ENCODE measurements at places on chromosomes 1 and 21.

GRCh38 chr1:38059635-38060250 lies 13.2 kb upstream of the POU3F1 start:
- DNase-seq = no peak

DNA sequence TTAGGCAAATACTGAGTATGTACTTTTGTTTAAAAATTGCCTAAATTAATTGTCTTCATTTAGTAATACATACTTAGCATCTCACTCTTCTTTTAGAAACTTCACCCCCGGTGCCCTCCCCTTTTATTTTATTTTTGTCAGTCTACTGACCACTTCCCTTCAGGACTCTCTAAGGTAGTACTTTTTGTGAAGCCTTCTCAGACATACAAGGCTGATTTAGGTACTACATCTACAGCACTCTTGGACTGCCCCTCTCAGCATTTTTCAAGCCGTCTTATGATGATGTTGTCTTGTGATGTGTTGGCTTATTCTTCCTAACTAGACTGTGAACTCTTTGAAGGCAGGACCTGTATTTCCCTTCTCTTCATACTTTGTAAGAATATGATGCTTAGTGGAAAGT lies 24.7 kb downstream of the RPS6KC1 start:
- DNase-seq = no peak

- no peak for DNase-seq
Observed at GRCh38 chr1:53334312-53334711, 6.4 kb upstream of the LRP8 start.

DNA sequence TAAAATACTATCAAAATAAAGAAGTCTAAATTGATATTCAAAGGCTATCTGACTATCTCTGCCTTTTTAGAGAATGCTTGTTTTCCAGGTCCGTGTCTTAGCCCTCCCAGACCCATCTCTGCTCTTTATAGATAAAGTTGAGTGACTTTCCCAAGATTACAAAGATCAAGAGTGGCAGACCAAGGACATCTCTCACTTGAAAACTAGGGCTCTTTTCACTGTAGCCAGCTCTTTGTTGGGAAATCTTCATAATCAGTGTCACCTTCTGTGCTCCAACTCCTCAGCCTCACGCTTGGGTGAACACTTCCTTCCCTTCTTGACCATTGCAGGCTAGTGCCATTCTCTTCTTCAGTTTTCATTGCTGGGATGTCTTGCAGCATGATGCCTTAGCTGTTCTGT lies 211.1 kb downstream of the PBX1 start:
- no peak for DNase-seq

DNA sequence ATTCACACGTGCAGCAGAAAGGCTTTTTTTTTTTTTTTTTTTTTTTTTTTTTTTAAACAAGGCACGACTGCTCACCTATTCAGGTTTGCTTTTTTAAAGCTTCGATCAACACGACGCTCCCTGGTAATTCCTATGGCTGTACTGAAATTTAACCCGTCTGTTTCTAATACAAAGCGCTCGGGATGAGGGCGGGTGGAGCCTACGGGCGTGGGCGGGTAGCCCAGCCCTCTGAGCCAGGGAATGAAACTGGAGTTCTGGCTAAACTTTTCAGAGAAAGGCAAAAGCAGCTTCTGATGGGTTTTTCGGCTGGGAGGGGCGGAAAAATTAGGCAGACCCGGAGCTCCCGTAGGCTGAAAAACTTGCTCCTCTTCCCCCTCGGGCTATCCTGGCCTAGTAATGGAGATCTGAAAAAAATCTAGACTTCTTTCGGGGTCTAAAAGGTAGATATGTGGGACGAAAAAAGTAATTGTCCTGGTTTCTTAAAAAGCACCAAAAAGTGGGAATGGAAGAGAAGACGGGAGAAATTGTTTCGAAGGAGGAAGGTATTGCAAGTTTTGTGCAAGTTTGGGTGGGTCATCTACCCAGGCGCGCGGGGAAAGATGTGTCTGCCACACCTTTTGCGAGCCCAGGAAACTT lies 7.4 kb downstream of the NR5A2 start:
- DNase-seq = peak; percentile 68

DNA sequence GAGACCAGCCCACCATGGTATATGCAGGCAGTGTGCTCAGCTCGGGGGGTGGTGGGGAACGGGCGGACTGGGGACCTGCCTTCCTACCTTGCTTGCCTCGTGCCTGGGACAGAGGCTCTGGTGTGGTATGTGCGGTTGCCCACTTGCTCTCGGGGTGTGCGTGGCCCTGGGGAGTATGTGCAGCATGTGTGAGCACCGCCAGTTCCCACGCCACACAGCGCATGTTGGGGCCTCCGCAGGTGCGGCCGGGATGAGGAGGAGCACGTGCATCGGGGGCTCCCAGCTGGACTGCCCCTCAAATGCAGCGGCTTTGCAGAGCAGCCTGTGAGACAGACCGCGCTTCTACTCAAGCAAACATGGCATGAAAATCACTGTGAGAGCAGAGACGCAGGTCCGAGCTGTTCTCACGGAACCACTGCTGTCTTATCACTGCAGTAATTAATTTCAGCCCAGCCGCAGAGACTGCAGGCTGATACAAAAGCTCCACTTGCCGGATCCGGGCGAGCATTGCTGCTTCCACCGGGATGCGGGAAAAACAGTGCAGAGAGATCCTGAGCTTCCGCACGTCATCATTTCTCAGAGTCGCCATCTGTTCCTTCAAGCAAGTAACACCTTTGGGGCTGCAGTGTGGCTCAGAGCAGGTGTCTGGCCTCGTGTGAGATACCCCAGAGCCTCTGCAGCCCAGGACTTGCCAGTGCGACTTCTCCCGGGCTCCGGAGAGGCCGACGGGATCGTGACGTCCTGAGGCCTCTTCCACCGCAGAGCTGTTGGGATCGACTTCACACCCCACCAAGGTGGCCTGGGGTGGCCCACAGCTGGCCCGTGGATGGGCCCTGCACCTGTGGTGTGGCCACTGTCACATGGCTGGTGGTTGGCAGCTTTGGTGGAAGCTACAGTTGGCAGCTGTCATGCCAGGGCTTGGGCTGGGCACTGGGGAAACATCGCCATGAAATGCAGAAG lies 92.6 kb upstream of the ACTRT2 start:
- DNase-seq = no peak

DNA sequence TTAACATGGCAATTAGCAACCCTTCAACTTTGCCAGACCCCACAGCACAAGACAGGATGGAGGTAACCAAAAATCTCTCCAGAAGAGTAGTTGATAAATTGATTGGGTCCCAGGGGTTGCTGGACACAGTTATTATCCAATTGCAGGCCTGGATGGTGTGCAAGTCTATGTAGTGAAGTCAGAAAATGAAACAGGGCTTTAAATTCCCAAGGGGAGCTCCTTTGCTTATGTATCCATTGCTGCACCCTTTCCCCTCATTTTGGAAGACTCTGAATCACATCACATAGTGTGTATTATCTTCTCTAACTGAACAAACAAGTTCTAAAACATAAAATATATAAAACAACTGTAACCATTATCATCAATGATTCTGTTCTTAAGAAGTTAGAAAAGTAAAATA lies 550.2 kb downstream of the LMO4 start:
- DNase-seq = no peak

- DNase-seq = no peak
Observed at GRCh38 chr1:176541663-176542062, 78.7 kb downstream of the PAPPA2 start.
